ENCODE measurements at places on chromosomes 4 and X.

DNA sequence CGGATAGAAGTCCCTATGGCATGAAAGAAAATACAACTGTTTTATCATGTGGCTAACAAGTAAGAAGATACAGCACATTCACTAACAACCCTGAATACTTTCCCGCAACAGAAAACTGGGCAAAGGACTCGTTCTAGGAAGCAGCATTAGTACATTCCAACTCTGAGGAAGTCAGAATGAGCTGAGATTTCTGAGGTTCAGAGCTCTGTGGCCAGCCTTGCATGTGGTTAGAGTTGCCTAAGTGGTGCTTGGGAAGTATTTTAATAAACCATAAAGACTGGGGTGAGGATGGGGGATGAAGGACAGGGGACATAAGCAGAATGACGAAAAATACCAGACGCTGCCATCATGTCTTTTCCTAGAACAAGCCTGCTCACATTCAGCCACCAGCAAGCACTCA is 82.2 kb downstream of the EFHC2 start:
- DNase-seq: no peak

- no peak for DNase-seq
These were observed 735.3 kb upstream of the TENM3 start for GRCh38 chr4:181507938-181508337.

GRCh38 chr4:181870326-181870725 is 372.9 kb upstream of the TENM3 start:
- DNase-seq: no peak

DNA sequence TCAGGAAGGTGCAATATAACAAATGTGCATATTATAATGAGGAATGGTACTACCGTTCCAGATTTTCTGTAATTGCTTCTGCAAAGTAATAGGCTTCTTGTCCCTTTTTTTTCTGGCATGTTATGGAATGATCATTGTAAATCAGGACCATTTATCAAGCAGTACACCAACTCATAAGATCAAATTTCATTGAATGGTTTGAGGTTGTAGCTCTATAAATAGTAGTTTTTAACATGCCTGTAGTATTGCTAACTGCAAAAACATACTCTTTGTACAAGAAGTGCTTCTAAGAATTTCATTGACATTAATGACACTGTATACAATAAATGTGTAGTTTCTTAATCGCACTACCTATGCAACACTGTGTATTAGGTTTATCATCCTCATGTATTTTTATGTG is 12.6 kb downstream of the IBSP start:
- DNase-seq: no peak

DNA sequence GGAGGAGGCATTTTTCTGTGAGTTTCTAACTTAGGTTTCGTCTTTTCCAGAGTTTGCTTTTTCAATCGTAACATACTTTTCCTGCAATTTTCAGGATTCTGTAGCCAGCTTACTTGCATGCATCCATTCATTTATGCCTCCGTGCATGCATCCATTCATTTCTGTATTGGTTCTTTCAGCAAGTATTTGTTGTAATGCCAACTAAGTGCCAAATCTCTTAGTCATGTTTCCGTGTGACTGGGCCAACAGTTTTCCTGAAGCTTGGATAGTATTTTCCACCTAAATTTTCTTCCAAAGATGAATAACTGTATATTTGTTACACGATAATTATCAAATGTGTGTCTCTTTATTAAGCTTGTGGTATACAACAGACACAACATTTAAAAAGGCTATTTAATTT is 41.5 kb downstream of the CBLL2 start:
- DNase-seq: no peak

DNA sequence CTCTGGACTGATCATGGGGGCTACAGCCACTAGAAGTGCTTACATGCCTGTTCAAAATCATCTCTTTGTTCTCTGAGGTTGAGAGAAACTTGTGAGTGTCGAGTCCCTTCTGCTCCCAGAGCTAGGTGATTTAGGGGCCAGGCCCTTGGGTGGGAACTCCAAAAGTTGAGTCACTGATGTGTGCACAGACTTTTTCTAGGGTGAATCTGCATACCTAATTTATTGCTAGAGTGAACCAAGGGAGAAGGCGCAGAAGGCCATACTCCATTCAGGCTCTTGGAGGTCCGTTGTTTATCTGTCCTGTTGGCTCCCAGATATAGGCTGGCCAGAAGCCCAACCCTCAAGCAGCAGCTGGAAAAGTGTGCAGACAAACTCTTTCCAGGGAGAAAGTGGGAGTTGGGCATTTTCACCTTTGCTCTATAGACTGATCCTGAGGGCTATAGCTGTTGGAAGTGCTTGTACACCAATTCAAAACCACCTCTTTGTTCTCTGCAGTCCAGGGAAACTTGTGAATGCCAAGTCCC is 80.8 kb upstream of the ARX start:
- no peak for DNase-seq

GRCh38 chrX:49197543-49198087 is 2.4 kb downstream of the SYP start:
- no peak for DNase-seq
